ENCODE measurements at places on chromosomes 6 and 20. TPM values are rescaled to one million over a fixed set of nuclear protein-coding genes. Genes with fewer than 3 reads are reported as not detected.

CD2AP gene
- total RNA-seq: 38.1 TPM

PNISR gene
- 109 TPM for total RNA-seq

OTOR gene
- total RNA-seq: not detected

SPATS1 gene
- 1.8 TPM for total RNA-seq

DNA sequence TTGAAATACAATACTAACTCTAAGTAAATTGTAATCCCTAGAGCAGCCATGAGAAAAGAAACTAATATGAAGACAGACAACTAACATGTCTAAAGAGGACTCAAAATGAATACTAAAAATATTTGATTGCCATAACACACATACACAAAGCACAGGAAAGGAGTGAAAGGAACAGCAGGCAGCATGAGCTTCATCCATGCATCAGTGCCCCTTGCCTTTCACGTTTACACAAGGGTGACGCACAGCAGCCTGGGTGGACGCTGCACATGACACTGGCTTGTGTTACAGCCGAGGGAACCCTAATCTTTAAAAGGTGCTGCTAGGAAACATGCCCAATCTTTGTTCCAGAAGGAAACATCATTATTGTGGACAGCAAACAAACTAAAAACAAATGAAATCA lies 123.5 kb downstream of the MAN1A1 start:
- DNase-seq: no peak

DNA sequence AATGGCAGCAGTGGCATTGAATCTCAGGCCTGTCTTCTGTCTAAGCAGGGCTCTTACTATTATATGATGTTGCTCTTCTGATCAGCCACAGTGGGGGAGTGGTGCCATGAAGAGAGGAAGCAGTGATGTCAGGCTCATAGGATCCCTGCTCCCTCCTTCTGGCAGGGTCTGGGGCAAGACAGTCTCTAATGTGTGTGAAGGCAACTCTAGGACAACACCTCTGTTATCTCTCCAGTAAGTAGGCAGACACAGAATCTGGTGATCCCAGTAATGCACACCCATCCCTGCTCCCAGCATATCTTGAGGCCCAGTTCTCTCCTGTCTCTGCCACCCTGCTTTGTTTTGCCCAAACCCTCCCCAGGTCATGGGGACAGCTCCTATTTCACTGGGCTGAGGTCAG lies 8.8 kb downstream of the C20orf202 start:
- no peak for DNase-seq

GRCh38 chr6:158233214-158233795 lies 65.2 kb downstream of the GTF2H5 start:
- no peak for DNase-seq

- DNase-seq: no peak
Measured at GRCh38 chr20:10463622-10464021, 28.5 kb downstream of the SLX4IP start.

DNA sequence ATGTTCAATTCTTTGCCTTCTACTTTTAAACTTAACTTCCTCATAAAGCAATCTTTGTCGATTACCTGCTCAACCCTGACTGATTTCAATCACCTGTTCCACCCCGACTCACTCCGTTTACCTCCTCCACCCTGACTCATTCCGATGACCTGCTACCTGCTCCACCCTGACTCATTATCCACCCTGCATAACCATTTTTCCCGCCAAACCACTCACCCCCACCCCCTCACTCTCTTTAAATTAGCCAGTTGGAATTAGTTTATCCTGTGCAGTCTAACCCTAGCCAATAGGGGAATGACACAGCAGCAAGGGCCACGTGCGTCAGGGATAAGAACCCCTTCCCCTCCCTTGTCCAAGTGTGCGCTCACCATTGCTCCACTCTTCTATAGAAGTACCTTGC lies 56.7 kb upstream of the MRAP2 start:
- no peak for DNase-seq

- DNase-seq: no peak
Measured at GRCh38 chr6:33671744-33672072, 39.8 kb downstream of the UQCC2 start.

DNA sequence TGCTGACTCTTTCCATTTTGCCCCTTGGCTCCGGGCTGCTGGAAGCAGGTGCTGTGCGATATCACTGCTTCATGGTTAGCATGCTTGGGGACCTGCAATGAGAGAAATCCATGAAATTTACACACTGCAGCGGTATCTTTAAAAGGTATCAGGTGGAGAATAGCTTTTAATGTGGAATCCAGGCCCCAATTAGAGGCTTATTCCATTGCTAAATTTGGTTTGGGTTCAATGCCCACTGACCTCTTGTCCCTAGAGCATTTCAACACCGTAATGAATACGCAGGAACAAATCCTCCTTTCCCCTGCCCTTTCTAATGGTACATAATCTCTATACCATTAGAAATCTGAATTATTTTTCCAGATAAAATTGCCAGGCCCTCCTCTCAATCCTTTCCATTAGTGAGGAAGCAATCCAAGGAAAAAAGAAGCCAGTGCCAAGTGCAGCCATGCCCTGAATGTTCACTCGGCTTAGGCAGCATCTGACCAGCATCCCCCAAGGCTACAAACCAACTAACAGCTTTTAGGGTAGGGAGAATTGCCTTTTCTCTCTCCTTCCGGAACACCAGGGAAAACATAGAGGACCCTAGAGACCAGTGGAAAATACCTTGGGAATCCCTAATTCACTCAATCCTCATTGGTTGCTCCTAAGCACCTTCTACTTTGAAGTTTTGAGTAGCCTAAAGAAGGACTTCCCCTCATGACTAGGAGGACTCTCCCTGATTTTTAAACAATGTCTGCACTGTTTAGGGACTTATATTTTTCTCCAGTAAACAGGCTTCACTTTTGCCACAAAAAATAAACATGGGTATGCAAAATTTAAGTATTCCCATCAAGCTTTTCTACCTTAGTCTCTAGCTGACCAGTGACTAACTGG lies 143.1 kb downstream of the QRSL1 start:
- no peak for DNase-seq
